Activated CD4-positive, alpha-beta T cell treated with anti-CD3 and anti-CD28 coated beads, Interleukin-2, amount 50 U/mL, for 24 hours (primary cell): ENCODE measurements at places on chromosomes 1 and 21.

- no peak for DNase-seq
These were observed 187.0 kb downstream of the TPR start for GRCh38 chr1:186188004-186188539.

- DNase-seq = no peak
These were observed at the start of gene ITPKB for GRCh38 chr1:226738995-226739695. TSS of gene ITPKB (minus strand) at chr1:226739282. CDS start at chr1:226737458, 1,824 bp downstream.

DNA sequence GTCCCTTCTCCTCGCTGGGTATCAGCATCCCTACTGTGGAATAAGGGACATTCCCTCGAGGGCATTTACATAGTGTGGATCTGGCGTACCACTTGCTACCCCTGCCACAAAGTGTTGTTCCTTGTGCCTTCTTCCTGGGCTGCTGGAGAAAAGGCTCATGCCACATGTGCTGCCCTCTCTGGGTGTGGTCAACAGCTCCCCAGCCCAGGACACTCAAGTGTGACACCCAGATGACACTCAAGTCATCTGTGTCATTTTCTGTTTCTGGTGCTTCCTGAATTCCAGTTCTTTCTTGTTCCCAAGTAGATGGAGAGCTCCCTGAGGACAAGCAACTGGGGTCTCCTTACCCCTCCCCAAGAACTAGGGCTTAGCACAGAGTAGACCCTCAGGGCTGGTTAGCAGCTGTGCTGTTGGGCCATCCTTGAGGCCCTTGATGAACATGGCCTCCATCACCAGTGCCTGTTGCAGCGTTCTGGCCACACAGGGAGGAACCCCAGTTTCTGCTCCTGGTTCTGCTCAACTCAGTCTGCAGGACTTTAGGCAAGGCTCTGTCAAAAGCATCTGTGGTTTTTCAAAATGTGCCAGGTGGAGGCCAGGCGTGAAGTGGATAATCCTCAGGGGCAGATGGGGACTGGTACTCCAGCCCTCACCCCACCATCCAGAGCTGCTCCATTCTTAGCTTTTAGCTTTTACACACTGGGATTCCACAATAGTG is 49.0 kb upstream of the CLIC4 start:
- DNase-seq = no peak

DNA sequence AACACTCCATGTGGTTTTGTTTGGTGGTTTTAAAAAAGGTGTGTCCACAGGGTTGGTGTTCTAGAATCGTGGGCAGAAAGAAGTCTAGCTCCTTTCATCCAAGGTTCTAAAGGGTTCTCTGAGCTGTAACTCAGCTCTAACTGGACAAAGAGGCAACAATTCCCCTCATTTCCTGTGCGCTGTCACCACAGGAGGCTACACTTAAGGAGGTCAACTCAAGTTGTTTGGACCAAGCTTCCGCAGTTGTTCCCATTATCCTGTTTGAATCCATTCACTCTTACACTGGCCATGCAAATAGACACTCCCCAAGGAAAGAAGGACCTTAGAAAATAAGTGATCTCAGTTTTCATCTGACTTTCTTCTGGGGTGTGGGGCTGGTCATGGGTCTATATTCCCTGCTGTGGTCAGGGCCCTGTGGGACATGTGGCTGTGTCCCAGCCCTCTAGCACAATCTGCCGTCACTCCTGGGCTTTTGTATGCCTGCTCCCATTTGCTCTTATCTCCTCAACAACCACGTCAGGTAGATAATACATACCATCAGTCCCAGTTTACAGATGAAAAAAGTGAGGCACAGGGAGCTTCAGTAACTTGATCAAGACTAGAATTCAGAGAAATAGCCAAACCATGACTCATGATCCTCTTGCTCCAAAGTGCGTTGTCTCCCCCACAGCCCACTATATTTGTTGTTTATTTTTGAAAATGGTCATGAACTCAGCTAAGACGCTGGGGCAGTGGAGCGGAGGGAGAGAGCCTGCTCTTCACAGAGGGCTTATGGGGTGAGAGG is 103.6 kb downstream of the RHOU start:
- DNase-seq = no peak

- no peak for DNase-seq
These were observed 85.9 kb downstream of the USP24 start for GRCh38 chr1:55129194-55129728.

DNA sequence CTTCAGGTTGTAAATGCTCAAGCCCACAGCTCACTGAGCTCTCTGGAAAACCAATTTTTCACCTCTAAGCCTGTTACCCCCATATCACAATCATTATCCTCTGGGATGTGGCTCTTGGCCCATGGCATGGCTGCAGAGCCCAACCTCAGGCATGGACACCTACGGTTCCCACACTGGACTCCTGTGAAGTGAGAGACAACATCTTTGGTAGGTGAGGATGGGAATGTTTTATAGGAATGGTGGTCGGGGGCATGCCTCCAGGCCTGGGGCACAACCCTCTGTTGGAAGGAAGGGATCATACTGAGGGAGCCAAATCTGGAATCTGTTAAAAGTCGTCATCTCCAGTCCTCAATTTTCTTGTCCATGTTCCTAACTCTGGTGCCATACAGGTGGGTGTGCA is 179.1 kb downstream of the FOXD2 start:
- no peak for DNase-seq

GRCh38 chr1:218930472-218931241 is 243.0 kb upstream of the LYPLAL1 start:
- DNase-seq = no peak

DNA sequence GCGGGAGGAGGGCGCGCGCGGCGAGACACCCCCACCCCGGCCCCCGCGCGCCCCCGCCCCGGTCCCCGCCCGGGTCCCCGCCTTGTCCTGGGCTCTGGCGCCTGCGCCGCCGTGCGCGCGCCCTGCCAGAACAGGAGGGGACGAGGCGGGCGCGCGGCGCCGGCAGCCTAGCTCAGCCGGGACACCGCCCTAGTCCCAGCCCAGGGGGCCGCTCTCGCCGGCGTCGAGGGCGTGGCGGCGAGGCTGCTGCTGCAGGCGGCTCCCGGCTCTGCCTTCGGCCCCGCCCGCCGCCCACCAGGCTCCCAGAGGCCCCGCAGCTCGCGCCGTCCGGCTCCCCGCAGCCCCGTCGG is at the start of gene RCAN3:
Gene RCAN3 (plus strand): TSS at position 128 of the 350 bp plus-strand sequence. CDS start 11,537 bp downstream, outside the sequence.
- peak; percentile 81 for DNase-seq

DNA sequence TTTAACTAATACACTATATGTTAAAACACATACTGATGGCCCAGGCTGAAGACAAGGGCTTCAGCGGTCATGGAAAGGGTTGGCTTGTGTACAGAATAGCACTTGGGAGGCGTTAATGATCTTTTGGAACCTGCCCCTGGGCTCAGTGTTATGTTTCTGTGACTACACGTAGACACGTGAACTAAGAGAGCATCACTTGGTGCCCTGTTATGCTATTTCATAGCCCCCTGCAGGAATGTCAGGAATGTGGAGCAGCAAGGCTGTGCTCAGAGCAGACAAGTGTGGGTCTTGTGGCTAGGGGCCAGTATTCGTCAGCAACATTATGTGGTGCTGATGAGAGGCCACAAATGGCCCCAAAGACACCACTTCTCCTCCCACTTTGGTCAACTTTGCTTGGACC is 132.4 kb downstream of the MAP3K21 start:
- DNase-seq = no peak

DNA sequence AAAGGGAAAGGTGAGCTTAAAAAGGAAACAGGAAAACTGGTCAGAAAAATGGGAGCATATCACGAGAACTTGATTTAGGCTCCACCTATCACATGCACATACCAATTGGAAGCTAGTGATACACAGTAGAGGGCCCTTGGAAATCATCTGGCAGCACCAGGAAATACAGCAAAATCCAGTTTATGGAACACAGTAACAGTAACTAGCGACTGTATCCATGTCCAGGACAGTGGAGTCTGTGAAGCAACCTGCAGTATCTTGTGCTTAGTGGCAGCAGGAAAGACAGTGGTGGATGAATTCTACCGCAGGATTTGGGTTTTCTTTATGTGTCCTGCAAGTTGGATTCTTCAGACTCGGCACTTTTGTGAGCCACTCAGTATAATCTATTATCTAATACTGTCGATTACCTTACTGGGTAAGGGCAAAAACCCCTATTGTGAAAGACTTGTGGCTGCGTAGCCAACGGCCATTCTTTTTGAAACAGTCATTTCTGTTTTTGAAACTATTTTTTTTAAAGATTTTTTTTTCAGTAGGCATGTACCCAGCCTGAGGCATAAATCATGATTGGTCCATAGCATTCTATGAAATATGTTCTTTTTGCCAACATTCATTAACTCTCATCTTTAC is 1.6 kb upstream of the KDM4A start:
- no peak for DNase-seq

- no peak for DNase-seq
These were observed 51.7 kb downstream of the HOOK1 start for GRCh38 chr1:59866462-59866861.

DNA sequence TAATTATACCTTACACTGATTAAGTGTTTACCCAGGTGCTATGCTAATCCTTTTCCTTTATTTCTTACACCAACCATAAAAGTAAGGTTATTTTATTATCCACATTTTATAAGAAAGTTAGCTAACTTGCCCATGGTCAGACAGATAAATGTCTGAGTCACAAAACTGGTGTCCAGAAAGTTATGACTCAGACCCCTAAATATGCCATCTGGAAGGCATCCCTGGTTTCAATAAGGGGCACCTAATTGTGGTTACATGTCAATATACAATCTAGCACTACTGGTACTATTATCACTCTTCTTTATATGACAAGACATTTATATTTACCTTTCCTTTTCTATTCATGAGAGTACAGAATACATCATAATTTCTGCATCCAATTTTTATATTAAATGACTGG is 496.5 kb upstream of the ADGRL2 start:
- DNase-seq = no peak

DNA sequence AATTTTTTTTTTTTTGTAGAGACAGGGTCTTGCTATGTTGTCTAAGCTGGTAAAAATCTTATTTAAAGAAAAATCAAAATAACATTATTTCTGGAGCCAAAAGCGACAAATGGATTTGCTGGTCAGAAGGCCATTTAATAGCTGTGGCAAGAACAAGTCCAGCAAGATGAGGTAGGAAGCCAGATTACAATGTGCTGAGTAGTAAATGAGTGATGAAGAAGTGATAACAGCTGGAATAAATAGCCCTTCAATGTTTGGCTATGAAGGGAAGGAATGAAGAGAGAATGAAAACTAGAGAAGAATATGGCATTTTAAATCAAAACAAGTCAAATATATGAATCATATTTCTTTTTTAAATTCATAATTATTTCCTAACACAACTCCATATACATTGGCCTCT is 34.5 kb downstream of the SYDE2 start:
- DNase-seq = no peak
